Psoas muscle (tissue), 8 donors: ENCODE measurements at places on chromosomes 6 and 20. TPM values are rescaled to one million over a fixed set of nuclear protein-coding genes. Genes with fewer than 3 reads are reported as not detected.

Gene HS3ST5
- total RNA-seq, result 2.9 TPM

Gene TAGAP
- 1.2 TPM for total RNA-seq

Gene MAS1
- total RNA-seq, result not detected

Gene EYS
- not detected for total RNA-seq

Gene CD83
- 1.8 TPM for total RNA-seq

GRCh38 chr6:137973201-137973600 is 106.1 kb downstream of the TNFAIP3 start:
- H3K27me3 ChIP-seq, result no peaks in the 10 kb centered on the region
- H3K4me3 ChIP-seq, result no peak overlapping the region
- H3K36me3 ChIP-seq, result no peaks in the 10 kb centered on the region
- H3K27ac ChIP-seq, result no peak overlapping the region

- no peak overlapping the region for H3K27ac ChIP-seq
- DNase-seq, result no peak
- H3K4me1 ChIP-seq, result no peaks in the 10 kb centered on the region
- H3K27me3 ChIP-seq, result peaks cover 2% of the 10 kb centered on the region
Measured at GRCh38 chr6:168616816-168617765, 176.1 kb downstream of the SMOC2 start.

GRCh38 chr20:20491110-20491783 is 123.3 kb downstream of the INSM1 start:
- H3K4me3 ChIP-seq, result no peak overlapping the region
- no peak overlapping the region for H3K27ac ChIP-seq
- peaks cover 10% of the 10 kb centered on the region for H3K36me3 ChIP-seq
- no peaks in the 10 kb centered on the region for H3K27me3 ChIP-seq
- no peak for DNase-seq

- H3K27me3 ChIP-seq, result peaks cover 18% of the 10 kb centered on the region
- no peak for DNase-seq
- no peak overlapping the region for H3K4me3 ChIP-seq
- H3K4me1 ChIP-seq, result no peaks in the 10 kb centered on the region
- H3K36me3 ChIP-seq, result no peaks in the 10 kb centered on the region
Measured at GRCh38 chr6:50842861-50843384, 24.3 kb downstream of the TFAP2B start.

DNA sequence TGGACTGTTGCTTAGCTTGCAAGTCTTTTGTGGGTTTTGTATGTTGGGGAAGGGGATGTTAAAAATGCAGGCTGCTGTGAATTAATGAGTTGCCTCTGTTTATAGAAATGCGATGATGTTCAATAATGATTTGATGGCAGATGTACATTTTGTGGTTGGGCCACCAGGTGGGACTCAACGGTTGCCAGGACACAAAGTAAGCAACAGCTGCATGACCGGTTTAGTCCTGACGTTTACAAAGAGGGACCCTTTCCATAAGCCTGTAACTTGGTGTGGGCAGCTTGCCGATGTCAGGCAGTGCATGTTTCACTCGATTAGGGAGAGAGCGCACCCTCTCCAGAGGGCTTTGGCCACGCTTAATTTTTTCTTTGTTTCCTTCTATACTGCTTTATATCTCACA is 1.3 kb downstream of the BTBD3 start:
- peak overlapping the region; percentile 57 for H3K4me3 ChIP-seq
- no peak for DNase-seq
- peaks cover 20% of the 10 kb centered on the region for H3K36me3 ChIP-seq

DNA sequence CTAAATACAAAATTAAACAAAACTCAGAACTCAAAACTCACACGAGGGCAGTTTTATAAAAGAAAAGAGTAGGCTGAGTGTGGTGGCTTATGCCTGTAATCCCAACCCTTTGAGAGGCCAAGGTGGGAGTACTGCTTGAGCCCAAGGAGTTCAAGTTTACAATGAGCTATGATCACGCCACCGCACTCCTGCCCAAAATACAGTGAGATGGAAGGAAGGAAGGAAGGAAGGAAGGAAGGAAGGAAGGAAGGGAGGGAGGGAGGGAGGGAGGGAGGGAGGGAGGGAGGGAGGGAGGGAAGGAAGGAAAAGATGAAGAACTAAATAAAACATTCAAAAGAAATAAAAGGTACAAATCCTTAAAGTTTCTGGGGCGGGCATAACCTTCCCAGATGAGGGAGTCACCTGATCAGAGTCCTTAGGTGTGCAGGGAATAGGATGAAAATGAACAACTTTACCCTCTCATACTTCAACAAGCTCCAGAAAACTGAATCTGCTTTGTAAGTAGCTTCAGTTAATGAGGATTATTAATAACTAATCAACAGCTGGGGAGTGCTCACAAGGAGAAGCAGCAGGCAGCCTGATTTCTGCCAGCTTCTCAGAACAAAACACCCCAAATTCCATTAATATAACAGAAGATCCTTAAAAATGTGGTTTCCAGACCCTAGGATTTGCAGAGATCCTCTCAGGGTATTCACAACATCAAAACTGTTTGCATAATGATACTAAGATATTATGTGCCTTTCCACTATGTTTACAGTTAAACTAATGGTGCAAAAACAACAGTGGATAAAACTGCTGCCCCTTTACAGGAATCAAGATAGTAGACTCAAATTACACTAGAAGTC is 21.8 kb downstream of the LMBRD1 start:
- H3K36me3 ChIP-seq, result peaks cover 16% of the 10 kb centered on the region
- H3K4me1 ChIP-seq, result no peaks in the 10 kb centered on the region
- no peak for DNase-seq
- H3K4me3 ChIP-seq, result no peak overlapping the region
- no peak overlapping the region for H3K27ac ChIP-seq

GRCh38 chr6:128507337-128508310 is 12.8 kb downstream of the PTPRK start:
- DNase-seq, result no peak
- no peak overlapping the region for H3K4me3 ChIP-seq
- H3K27ac ChIP-seq, result no peak overlapping the region
- H3K27me3 ChIP-seq, result no peaks in the 10 kb centered on the region

GRCh38 chr6:146358431-146359046 is 185.1 kb upstream of the RAB32 start:
- no peak overlapping the region for H3K4me3 ChIP-seq
- H3K27ac ChIP-seq, result no peak overlapping the region
- H3K27me3 ChIP-seq, result no peaks in the 10 kb centered on the region
- H3K36me3 ChIP-seq, result no peaks in the 10 kb centered on the region

- no peak for DNase-seq
- no peak overlapping the region for H3K4me3 ChIP-seq
- no peak overlapping the region for H3K27ac ChIP-seq
- H3K36me3 ChIP-seq, result no peaks in the 10 kb centered on the region
Measured at GRCh38 chr6:131357501-131357900, 215.5 kb upstream of the ARG1 start.

DNA sequence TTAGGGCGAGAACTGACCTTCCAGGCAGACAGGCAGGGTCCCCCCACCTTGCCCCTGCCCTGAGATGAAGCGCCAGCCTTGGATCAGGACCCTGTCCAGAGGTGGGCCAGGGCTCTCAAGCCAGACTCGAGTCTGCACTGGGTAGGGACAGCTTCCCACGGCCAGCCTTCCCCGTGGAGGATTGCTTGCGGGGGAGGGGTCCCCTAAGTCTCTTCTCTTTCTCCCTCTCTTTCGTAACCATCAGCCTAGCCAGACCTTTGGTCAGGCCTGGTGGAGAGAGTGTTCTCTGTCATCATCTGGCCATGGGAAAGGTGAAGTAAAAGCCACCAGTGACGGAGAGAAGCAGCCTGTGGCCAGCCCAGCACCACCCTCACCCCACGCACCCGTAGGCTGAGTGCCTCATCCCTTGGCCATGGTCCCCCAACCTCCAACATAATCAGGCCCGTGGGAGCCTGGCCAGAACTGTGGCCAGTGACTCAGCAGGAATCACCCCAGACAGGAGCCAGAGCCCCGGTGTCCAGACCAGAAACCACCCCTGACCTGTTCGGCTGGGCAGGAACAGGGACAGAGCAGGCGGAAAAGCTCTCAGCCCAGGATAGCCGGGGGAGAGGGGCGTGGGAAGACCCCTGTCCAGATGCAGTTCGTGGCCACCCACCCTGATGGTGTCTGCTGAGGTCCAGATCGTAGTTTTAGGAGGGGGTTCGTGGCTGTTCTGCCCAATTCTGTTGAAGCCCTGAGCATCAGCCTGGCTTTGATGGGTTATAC is 47.1 kb downstream of the SNAI1 start:
- H3K27me3 ChIP-seq, result no peaks in the 10 kb centered on the region
- no peak overlapping the region for H3K4me3 ChIP-seq
- H3K36me3 ChIP-seq, result no peaks in the 10 kb centered on the region
- DNase-seq, result peak; percentile 77
- peaks cover 12% of the 10 kb centered on the region for H3K4me1 ChIP-seq
- H3K27ac ChIP-seq, result no peak overlapping the region

DNA sequence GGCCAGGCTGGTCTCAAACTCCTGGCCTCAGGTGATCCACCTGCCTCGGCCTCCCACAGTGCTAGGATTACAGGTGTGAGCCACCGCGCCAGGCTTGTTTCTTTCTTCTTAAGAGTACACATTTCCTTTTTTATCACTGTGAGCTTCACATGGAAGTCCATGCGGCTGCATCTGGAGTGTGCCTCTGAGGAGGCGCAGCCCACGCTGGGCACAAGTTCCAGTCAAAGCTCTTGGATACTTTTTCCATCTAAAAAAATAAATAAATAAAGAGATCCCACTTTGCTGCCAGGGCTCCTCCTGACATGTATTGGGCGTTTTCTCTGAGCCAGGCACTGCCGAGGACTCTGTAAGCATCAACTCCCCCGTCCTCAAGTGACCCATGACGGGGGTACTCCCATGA is 123.0 kb downstream of the PREX1 start:
- no peak overlapping the region for H3K4me3 ChIP-seq
- DNase-seq, result no peak
- H3K36me3 ChIP-seq, result no peaks in the 10 kb centered on the region
- H3K4me1 ChIP-seq, result peaks cover 10% of the 10 kb centered on the region
- no peaks in the 10 kb centered on the region for H3K27me3 ChIP-seq

DNA sequence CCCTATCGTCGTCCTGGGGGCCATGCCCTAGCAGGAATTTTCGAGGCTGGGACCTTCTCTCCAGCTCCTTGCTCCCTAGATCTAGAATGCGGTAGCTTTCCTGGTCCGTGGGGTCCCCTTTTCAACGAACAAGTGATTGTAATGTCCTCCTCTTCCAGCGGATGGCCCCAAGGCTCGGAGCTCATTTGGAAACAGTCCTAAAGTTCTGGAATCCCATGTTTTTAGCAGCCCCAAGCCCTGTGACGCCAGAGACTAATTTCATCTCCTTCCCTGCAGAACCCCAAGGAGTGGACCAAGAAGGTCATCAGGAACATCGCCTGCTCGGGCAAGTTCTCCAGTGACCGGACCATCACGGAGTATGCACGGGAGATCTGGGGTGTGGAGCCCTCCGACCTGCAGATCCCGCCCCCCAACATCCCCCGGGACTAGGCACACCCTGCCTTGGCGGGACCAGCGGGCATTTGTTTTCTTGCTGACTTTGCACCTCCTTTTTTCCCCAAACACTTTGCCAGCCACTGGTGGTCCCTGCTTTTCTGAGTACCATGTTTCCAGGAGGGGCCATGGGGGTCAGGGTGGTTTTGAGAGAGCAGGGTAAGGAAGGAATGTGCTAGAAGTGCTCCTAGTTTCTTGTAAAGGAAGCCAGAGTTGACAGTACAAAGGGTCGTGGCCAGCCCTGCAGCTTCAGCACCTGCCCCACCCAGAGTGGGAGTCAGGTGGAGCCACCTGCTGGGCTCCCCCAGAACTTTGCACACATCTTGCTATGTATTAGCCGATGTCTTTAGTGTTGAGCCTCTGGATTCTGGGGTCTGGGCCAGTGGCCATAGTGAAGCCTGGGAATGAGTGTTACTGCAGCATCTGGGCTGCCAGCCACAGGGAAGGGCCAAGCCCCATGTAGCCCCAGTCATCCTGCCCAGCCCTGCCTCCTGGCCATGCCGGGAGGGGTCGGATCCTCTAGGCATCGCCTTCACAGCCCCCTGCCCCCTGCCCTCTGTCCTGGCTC is 48.5 kb downstream of the PYGB start:
- no peak overlapping the region for H3K4me3 ChIP-seq
- H3K27me3 ChIP-seq, result no peaks in the 10 kb centered on the region
- H3K36me3 ChIP-seq, result peaks cover 4% of the 10 kb centered on the region
- H3K27ac ChIP-seq, result peak overlapping the region; percentile 84
- DNase-seq, result no peak

DNA sequence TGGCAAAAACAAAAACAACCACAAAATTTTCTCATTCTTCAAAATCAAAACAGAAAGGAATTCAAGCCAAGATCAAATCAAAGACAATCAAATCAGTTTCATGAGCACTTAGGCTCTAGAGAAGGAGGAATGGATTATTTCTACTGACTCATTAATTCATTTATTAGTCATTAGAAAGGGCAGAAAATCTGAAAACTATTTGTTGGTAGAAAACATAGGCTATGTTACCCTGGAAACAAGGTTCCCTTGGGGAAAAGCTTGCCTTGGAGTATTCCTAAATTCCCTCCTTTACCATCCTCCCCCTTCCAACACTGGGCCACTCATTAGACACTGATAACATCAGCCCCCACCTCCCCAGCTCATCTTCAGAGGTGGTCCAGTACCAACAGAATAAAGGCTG is 17.5 kb downstream of the KIF16B start:
- no peak overlapping the region for H3K4me3 ChIP-seq
- no peaks in the 10 kb centered on the region for H3K27me3 ChIP-seq
- no peak overlapping the region for H3K27ac ChIP-seq
- H3K4me1 ChIP-seq, result peaks cover 27% of the 10 kb centered on the region
- DNase-seq, result no peak
